ENCODE measurements at places on chromosomes 6 and 20. TPM values are rescaled to one million over a fixed set of nuclear protein-coding genes. Genes with fewer than 3 reads are reported as not detected.
A peak's percentile ranks its signal among the peaks of the same experiment; 100 is the strongest.

DNA sequence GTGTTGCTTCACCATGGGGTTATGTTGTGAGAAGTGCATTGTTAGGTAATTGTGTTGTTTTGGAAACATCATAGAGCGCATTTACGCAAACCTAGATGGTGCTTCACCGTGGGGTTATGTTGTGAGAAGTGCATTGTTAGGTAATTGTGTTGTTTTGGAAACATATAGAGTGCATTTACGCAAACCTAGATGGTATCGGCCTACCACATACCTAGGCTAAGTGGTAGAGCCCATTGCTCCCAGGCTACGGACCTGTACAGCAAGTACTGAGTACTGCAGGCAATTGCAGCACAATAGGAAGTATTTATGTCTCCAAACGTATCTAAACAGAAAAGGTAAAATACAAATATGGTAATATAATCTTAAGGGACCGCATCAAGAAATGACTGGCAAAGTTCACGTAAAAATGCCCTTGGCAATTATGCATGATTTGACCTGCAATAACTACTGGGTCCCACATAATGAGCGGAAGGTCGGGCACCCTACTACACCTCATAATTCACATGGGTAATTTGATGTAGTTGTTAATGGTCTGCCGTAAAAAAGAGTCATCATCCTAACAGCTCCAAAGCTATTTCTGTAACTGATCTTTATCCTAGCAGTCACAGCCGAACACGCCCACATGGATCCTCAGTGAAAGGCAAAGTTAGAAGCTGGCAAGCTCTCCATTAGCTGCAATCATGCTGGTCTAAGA, 76.0 kb downstream of the RSPH3 start:
- no peak overlapping the region for H3K4me3 ChIP-seq
- no peaks in the 10 kb centered on the region for H3K36me3 ChIP-seq
- H3K27me3 ChIP-seq = no peaks in the 10 kb centered on the region
- DNase-seq = no peak
- no peak overlapping the region for H3K27ac ChIP-seq
- no peaks in the 10 kb centered on the region for H3K4me1 ChIP-seq

DNA sequence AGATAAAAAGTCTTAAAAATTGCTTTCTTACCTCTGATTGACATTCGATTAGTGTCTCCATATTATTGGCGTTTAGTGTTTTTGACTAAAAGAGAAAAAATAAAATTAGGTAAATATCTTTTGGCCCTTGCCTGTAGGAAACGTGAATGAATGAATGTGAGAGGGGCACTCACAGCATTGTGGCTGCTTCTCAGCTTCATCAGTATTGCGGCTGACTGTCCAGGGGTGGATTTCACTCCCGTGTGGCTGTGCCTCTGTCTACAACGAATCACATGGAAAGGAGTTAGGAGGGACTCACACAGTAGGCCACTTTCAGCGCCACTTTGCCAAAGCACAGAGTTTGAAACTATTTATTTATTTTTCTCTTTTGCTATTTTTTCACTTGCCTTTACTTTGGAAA, 844 bp downstream of the TAGAP start:
- peak; percentile 44 for DNase-seq
- peak overlapping the region; percentile 93 for H3K27ac ChIP-seq
- peaks cover 54% of the 10 kb centered on the region for H3K4me1 ChIP-seq
- no peaks in the 10 kb centered on the region for H3K27me3 ChIP-seq
- peaks cover 47% of the 10 kb centered on the region for H3K36me3 ChIP-seq

GRCh38 chr20:32664678-32665159, 9.0 kb downstream of the C20orf203 start:
- no peaks in the 10 kb centered on the region for H3K4me1 ChIP-seq
- no peak for DNase-seq
- no peaks in the 10 kb centered on the region for H3K27me3 ChIP-seq
- H3K27ac ChIP-seq = no peak overlapping the region

GSTA2 gene
- not detected for polyA plus RNA-seq

DNA sequence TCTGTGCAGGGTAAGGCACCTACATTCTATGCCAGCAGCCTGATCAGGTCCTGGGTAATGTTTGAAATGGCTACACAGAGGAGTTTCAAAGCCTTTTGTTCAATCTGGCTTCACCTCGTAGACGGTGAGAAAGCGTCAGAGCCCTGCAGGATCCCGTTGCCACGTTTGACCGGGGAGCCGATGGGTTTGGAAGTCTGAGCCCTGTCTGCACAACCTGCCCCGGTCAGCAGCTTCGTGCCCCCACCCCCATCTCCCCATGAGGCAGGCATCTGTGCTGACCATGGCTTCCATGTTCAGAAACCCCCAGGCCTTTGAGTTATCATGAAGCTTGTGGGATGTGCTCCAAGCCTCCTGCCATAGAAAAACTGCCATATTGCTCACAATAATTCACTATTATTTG, 63.9 kb downstream of the PTPN1 start:
- H3K4me3 ChIP-seq = no peak overlapping the region
- H3K36me3 ChIP-seq = peaks cover 77% of the 10 kb centered on the region
- DNase-seq = no peak
- peaks cover 10% of the 10 kb centered on the region for H3K4me1 ChIP-seq

DNA sequence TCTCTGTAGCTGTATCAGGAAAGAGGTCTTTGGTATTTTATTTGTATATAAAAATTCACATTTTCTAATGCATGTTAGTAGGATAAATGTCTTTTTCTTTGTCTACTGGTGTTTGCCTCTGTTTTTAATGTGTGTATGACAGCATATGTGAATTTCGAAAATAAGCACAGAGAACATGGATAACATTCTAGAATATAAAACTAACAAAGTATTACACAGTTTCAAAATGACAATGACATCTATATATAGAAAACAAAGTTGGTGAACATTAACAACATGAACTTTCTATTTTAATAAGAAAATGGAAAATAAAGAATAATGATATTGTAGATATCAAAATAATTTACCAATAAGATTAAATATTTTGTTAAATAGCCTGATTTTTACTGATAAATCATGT, 608.0 kb downstream of the COL12A1 start:
- H3K27me3 ChIP-seq = no peaks in the 10 kb centered on the region
- no peaks in the 10 kb centered on the region for H3K4me1 ChIP-seq

DNA sequence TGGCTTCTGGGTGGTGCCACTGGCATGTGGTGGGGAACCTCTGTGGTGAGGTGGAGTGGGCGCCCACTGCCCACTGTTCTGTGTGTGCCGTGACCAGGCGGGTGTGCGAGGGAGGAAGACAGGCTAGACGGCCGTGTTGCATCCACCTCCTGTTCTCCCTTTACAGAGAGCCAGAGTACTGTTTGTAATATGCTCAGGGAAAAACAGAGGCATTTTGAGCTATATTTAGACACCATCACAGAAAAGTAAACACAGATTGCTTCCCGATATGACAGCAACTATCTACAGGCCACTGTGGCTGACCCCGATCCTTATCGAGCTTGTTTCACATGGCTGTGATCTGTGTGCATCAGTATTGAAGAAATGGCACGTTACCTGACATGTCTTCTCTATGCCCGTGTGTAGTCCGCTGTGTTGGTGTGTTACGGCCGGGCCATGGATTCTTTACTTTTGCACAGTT, 45.6 kb downstream of the ARID1B start:
- no peak overlapping the region for H3K4me3 ChIP-seq
- H3K27ac ChIP-seq = no peak overlapping the region
- peaks cover 36% of the 10 kb centered on the region for H3K4me1 ChIP-seq
- DNase-seq = no peak
- no peaks in the 10 kb centered on the region for H3K27me3 ChIP-seq
- H3K36me3 ChIP-seq = no peaks in the 10 kb centered on the region

DNA sequence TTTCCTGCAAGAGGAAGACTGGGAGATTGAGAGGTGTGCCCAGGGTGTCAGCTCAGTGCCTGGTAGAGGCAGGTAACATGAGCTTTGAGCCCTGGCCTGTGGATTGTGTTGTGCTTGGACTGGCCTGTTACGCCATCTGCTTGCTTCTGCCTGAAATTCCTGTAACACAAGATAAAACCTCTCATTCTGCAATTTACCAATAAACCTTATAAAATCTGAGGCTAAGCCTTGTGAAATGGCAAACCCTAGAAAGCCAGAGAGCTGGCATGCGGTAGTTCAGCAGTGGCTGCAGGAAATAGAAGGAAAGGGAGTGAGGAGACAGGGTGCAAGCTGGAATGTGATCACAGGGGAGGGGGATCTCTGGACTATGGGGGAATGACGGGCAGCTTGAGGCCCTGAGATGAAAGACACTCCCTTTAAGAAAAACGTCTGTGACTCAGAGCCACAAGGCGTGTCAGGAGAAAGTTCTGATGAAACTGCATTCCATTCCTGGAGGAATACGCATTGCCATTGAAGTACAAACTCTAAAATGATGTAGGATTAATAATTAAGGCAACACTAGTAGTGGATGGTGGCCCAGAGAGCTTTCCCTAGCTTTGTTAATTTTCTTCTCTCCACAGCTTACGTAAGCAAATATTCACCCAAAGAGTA, 26.3 kb upstream of the TFAP2A start:
- H3K4me3 ChIP-seq = no peak overlapping the region
- H3K27ac ChIP-seq = no peak overlapping the region
- no peaks in the 10 kb centered on the region for H3K27me3 ChIP-seq
- no peaks in the 10 kb centered on the region for H3K36me3 ChIP-seq

HDGFL1 gene
- not detected for polyA plus RNA-seq

PRDM13 gene
- not detected for polyA plus RNA-seq

GRCh38 chr6:36268478-36269275, 1.2 kb upstream of the PNPLA1 start:
- H3K27me3 ChIP-seq = no peaks in the 10 kb centered on the region
- no peaks in the 10 kb centered on the region for H3K36me3 ChIP-seq
- no peak overlapping the region for H3K27ac ChIP-seq
- H3K4me3 ChIP-seq = no peak overlapping the region
- H3K4me1 ChIP-seq = no peaks in the 10 kb centered on the region

DNA sequence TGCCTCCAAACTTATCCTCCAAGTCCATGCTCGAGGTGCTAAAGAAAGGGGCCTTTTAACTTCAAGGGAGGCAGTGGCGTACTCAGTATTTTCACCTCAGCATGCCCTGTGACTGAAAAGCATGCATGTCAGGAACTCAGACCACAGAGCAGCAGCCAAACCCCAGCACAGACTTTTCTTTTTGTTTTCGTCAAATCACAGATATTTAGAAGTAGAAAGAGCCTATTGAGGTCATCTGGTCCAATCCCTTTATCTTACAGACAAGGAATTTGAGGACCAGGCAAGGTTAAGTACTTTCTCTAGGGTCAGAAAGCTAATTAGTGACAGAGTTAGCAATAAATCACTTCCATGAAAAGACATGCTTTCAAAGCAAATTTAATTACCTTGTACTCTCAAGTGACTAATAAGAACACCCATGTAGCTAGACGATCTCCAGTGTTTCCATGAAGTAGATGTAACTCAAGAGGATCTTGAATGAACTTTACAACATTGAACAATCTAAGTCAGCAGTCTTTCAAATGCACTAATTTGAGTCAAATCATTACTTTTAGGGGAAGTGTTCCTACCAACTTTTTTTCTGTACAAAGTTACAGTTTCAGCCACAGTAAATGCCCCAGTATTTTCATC, 35.9 kb downstream of the MOXD1 start:
- no peak for DNase-seq
- H3K4me3 ChIP-seq = no peak overlapping the region
- no peak overlapping the region for H3K27ac ChIP-seq
- H3K27me3 ChIP-seq = peaks cover 8% of the 10 kb centered on the region
- H3K4me1 ChIP-seq = no peaks in the 10 kb centered on the region

- no peak for DNase-seq
- H3K4me3 ChIP-seq = peak overlapping the region; percentile 79
- no peaks in the 10 kb centered on the region for H3K27me3 ChIP-seq
- peaks cover 53% of the 10 kb centered on the region for H3K4me1 ChIP-seq
Observed at GRCh38 chr20:44651434-44651683, 140 bp downstream of the ADA start.

GRCh38 chr6:117531346-117531745, 48.9 kb downstream of the DCBLD1 start:
- H3K4me3 ChIP-seq = no peak overlapping the region
- no peak for DNase-seq
- peaks cover 13% of the 10 kb centered on the region for H3K27me3 ChIP-seq
- no peaks in the 10 kb centered on the region for H3K4me1 ChIP-seq
- no peak overlapping the region for H3K27ac ChIP-seq
- H3K36me3 ChIP-seq = no peaks in the 10 kb centered on the region

DNA sequence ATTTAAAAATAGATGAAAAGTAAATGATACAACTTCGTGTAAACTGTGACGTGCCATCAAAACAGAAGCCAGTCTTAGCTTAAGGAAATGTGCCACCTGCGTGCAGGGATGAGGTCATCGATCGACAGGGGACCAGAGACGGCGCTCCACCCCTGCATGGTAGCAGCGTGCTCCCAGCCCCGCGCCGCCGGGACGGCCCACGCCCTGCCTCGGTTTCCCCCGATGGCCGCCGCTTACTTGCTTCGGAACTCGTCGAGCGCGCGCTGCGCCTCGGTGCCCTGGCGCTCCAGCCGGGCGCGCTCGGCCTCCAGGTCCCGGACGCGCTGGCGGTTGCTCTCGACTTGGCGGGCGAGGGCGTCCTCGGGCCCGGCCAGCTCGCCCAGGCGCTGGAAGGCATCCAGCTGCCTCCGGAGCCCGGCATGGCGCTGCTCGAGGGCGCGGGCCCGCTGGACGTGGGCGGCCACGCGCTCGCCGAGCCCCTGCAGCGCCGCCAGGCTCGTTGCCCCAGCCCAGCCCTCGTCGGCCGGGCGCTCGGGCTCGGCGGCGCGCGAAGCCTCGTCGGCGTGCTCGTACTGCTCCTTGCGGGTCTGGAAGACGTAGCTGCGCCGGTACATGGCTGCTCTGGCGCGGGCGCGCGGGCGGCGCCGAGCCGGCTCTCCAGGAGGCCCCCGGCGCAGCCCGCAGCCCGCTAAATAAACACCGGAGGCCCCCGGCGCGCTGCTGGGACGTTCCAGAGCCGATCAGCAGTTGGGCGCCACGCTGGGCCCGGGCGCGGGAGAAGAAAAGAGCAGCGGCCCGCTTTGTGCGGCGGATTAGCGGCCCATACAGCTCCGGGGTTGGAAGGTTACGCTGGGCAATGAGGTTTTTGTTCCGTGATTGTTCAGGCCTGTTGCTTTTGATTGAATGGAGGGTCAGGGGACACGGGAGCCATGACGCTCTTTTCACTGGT, at the start of gene BFSP1:
Gene BFSP1 (minus strand): TSS at position 664 of the 949 bp plus-strand sequence. CDS start 50 bp downstream, at position 614.
- H3K4me1 ChIP-seq = peaks cover 9% of the 10 kb centered on the region
- no peaks in the 10 kb centered on the region for H3K36me3 ChIP-seq
- H3K27ac ChIP-seq = no peak within 1 kb of the TSS
- no peak within 1 kb of the TSS for H3K4me3 ChIP-seq
- peaks cover 28% of the 10 kb centered on the region for H3K27me3 ChIP-seq
- no peak for DNase-seq

DNA sequence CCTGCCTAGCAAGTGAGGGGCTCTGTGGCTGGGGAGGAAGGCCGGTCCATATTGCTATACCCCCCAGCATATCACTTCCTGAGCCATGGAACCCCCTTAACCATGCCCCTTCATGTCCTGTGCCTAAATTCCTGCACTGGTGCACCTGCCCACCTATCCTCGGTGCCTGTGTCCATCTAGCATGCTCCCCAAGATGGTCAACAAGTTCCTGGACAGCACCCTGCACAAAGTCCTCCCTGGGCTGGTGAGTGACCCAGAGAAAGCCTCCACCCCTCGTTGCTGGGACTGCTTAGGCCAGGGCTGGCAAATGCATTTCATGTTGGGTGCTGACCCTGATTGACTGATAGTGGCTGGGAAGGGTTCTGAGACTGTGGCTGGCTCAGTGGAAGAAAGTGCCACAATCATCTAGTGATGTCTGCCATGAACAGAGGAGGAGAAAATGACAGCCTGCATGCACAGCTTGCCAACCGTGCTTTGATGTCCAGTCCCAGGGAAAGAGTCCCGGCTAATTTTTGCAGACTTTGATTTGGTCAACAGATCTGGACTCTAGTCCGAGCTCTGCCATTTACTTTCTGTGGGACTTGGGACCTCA, 3.5 kb downstream of the BPIFB6 start:
- no peaks in the 10 kb centered on the region for H3K27me3 ChIP-seq
- DNase-seq = no peak
- H3K4me1 ChIP-seq = no peaks in the 10 kb centered on the region
- no peaks in the 10 kb centered on the region for H3K36me3 ChIP-seq

MCCD1 gene
- polyA plus RNA-seq = not detected

RBBP8NL gene
- polyA plus RNA-seq = not detected

BNIP5 gene
- polyA plus RNA-seq = not detected
